Retinal pigment epithelial cell (primary cell): ENCODE measurements at places on chromosomes 6 and 20.

- no peak for DNase-seq
These were observed 326.7 kb upstream of the MAN1A1 start for GRCh38 chr6:119676230-119676629.

DNA sequence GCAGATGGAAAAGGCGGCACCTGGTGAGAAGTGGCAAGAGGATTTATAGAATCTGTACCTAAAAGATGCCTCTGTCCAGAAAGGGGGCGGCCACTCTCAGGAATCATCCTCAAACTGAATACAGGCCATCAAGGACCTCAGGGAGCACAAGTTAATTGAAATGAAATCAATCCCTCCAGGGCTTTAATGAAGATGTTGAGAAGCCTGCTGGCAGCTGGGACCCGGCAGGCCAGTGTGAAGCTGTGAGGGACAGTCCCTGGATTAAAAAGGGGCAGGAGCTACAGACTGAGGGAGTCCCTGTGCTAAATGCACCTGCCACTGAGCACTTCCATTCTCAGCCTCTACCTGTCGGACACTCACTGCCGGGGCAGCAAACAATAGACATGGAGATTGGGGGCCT is 107.7 kb upstream of the GGTLC1 start:
- DNase-seq = no peak

- DNase-seq = no peak
These were observed 106.2 kb downstream of the ARHGAP18 start for GRCh38 chr6:129603741-129604140.

- peak; percentile 29 for DNase-seq
These were observed 45.0 kb downstream of the PHACTR1 start for GRCh38 chr6:12761376-12762115.

GRCh38 chr20:20743511-20744169 is 31.2 kb upstream of the RALGAPA2 start:
- peak; percentile 34 for DNase-seq

DNA sequence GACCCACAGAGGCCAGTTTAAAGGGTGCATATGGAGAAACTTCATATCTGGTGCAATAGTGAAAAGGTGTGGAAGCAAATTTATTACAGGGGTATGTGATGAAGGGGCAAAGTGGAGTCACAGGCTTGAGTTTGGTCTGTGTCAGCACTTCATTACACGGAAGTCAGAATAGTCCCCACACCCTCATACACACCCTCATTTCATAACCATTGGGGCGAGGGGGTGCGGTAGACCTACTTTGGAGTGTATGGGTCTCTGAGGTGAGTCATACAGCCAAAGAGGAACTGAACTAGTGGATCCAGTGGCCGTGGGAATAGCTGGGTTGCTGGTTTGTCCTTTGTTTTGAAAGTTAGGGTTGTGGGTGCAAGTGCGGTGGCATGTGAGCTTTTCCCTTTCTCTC is 3.3 kb downstream of the TM9SF4 start:
- DNase-seq = no peak

GRCh38 chr20:33664085-33664761 is 2.1 kb downstream of the C20orf144 start:
- no peak for DNase-seq

GRCh38 chr6:150813319-150813992 is 52.0 kb upstream of the MTHFD1L start:
- no peak for DNase-seq

- DNase-seq = no peak
These were observed 33.9 kb upstream of the STXBP5 start for GRCh38 chr6:147170269-147170668.

- no peak for DNase-seq
These were observed 37.0 kb downstream of the BAK1 start for GRCh38 chr6:33543116-33543515.

DNA sequence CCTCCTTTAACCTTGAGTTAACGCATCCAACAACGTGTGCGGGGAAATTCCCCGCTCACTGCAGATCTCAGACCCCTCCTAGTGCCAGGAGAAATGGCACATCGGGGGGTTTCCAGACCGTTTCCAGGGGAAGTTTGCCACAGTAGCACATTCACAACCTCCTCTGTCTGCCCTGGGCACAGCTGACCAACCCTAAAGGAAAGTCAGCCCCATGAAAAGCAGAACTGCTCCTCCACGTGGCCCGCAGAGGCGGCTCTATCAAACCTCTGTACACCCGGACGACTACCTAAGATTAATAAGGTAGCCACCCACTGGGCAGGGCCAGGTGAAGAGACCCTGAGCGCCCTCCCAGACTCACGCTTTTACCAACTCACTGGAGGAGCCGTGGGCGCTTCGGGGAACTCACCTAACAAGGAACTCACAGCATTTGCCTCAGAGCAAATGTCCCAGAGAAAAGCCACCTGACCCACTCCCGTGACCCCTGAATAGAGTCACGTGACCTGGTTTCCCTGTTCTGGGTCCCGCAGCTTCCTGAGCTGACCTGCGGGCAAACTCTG is 93.1 kb downstream of the PRND start:
- no peak for DNase-seq

DNA sequence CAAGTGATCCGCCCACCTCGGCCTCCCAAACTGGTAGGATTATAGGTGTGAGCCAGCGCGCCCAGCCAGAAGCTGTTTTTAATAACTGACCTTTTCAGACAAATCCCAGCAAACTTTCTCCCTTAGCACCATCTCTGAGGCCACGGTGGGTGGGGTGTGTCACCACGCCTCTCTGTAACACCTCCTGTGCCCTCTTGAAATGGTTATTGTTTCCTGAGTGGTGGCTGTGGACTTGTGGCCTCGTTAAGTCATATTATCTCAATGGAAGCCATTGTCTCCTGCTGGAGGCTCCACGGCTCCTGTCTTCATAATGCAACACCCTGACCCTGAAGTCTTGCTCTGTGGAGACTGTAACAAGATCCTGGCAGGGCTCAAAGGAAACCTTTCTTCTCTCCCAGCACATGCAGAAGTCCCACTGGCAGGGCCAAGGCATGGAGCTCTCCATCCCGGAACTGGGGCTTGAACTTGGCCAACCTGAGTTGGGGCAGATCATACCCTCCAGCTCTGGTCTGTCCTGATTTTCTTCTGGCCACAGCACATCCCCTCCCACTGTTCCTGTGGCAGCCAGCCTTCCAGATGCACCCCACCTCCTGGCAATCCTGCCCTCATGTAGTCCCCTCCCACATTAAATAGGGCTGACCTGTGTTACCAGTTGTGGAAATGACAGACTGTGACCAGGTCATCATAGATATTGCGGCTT is 81.1 kb downstream of the SNX5 start:
- no peak for DNase-seq

DNA sequence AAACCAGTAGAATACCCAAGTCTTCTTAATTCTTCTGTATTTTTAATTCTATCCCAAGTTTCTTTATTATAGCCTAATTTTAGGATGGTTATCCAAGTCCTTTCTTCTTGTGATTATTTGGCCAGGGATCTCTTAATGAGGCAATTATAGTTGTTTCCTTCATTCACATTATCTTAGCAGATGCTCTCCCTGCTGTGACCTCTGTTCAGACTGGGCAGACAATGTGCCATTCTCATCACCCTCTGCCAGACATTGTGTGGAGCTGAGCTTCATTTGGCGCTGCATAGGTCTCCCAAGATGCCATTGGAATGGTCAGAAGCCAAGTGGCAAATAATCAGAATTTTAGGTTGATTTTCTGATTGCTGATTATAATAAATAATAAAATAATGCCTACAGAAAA is 79.4 kb downstream of the LIN28B start:
- no peak for DNase-seq

- DNase-seq = no peak
These were observed 140.3 kb upstream of the MCHR2 start for GRCh38 chr6:100134297-100134696.

GRCh38 chr20:15176929-15177328 is 839.5 kb upstream of the FLRT3 start:
- no peak for DNase-seq

DNA sequence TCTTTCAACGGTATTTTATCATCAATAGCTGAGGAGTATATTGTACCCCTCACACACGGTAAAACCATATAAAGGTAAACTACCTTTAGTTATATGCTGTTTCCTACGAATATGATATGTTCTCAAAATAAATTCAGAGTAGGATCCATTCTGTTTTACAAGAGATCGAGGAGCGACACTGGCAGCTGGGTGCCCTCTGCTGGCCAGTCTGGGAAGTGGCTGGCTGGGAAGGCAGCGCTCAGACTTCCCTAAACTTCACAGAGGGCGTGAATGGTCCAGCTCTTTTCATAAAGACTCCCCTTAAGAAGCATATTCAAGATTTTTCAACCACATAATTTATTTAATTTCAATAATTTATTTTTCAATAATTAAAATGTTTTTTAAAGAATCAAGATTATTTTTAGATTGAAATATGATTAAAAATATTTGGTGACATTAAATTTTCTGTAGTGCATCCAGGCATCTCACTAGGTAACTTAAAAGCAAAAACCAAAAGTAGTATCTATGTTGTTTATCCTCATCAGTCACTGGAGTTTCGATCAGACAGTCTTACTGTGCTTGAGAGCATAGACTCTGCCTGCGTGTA is 187.5 kb upstream of the PDE10A start:
- peak; percentile 11 for DNase-seq

DNA sequence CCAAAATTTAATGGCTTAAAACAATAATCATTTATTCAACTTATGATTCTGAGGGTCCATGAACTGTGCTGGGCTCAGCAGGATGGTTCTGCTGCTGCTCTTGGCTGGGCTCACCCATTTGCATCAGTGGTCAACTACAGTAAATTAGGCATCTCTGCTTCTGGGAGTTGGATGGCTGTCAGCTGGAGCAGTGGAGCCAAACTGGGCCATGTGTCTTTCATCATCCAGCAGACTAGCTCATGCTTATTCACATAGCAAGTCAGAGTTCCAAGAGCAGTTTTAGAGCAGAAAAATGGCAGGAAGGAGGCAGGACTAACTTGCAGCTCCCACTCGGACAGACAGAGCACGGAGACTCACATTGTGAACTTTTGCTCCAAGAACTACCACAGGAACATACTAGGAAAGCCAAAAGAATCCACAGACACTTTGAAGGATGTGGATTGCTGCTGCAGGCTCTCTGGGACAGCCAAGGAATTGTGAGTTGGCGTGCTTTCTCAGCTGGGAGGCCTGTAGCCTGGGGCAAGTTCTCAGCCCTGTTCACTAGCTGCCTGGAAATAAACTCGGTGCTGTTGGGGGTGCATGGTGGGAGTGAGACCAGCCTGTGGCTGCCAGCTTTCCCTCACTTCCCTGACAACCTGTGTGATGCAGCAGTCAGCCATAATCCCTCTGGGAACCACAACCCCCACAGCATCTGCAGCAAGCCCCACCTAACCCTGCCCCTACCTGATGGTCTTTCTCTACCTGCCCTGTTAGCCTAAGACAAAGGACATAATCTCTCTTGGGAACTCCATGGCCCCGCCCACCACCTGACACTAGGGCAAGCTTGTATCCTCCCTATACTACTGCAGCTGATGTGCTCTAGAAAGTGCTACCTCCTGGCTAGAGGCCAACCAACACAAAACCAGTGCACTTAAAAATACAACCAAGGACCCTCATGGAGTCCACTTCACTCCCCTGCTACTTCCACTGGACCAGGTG is 129.0 kb downstream of the JPH2 start:
- DNase-seq = no peak

DNA sequence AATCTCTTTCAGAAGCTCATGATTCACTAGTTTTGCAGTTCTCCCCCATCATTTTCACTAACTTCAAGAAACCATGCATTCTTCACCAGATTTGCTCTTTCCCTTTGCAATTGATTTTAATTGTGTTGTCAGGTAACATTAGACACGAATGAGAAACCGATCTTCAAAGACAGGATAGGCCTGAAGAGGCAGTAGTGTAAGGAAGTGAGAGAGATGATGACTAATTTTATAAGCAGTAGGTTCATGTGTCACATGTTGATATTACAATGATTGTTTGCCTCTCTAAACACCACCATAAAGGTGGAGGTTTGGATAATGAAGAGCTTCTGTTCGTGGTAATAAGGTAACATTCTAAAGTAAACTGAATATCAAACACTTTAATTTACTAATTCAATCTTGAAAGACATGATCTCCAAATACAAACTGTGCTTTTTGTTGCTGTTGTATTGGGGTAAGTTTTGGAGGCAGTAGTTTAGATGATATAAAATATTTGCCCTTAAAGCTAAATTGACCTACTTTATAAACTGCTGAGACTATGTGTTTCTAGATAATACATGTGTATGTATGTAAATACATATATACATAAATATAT is 207.2 kb downstream of the PHACTR1 start:
- peak; percentile 44 for DNase-seq

DNA sequence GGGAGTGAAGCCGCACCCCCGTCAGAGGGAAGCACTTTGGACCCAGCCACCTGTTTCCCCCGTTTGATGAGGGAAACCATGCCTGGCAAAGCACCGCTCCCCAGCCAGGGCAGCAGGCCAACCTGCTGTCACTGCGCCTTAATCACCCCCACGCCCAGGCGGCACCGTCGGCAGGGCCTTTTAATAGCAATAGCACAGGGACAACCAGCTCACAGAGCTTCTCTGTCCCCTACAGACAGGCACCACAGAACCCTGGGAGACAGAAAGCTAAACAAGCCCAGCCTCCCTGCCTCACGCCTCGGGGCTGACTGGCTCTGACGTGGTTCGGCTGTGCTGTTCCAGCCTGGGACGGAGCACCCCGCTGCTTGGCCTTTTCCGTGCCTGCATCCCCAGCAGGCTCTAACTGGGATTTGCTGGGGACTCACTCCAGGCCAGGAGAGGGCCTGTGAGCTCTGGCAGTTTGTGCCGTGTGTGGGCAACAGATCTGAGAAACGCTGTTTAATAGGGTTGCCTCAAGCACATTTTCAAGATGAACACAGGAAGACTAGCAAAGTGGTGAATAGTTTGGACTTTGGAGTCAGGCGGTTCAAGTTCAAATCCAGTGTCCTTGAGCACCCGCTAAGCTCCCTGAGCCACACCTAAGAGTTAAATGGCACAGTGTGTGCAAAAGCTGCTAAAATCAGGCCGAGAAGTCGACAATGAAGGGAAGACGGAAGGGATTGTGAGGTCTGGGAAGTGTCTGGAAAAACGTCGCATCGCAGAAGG is 223.8 kb downstream of the NRN1 start:
- no peak for DNase-seq

DNA sequence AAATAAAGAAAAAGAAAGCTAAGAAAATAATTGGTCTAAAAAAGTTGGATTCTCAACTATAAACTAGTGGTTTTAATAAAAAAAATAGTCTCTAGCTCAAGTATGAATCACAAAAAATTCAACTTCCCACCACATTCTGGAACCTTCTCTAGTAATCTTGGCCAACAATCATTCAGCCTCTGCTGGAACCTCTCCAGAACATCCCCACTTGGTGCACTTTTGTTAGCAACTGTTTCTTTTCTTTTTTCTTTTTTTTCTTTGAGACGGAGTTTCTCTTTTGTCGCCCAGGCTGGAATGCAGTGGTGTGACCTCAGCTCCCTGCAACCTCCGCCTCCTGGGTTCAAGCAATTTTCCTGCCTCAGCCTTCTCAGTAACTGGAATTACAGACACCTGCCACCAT is 35.7 kb downstream of the TXLNB start:
- no peak for DNase-seq

DNA sequence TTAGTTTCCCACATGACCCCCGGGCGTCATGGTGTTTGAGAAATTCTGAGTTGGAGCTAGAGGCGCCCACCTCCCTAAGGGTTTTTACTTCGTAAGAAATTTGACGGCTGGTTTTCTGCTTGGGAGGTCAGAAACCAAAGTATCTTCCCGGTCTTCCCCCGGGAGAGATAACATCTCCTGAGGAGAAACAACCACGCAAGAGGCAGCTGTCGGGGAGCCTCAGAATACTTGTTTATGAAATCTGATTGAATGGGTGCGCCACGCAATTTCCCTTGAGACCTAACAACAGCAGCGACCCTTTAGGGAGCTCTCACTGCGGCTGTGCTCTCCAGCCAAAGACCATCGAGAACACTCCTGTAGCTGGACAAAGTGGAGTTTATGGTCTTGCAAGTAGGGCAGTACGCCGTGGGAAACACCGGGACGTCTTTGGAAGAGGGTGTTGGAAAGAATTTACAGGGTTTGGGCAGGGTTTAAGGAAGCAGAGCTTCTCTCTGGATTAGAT is 608 bp upstream of the EIF2S2 start:
- DNase-seq = no peak
